Foreskin keratinocyte (primary cell): ENCODE measurements at places on chromosomes 6 and 20. TPM values are rescaled to one million over a fixed set of nuclear protein-coding genes. Genes with fewer than 3 reads are reported as not detected.
A peak's percentile ranks its signal among the peaks of the same experiment; 100 is the strongest.

DNA sequence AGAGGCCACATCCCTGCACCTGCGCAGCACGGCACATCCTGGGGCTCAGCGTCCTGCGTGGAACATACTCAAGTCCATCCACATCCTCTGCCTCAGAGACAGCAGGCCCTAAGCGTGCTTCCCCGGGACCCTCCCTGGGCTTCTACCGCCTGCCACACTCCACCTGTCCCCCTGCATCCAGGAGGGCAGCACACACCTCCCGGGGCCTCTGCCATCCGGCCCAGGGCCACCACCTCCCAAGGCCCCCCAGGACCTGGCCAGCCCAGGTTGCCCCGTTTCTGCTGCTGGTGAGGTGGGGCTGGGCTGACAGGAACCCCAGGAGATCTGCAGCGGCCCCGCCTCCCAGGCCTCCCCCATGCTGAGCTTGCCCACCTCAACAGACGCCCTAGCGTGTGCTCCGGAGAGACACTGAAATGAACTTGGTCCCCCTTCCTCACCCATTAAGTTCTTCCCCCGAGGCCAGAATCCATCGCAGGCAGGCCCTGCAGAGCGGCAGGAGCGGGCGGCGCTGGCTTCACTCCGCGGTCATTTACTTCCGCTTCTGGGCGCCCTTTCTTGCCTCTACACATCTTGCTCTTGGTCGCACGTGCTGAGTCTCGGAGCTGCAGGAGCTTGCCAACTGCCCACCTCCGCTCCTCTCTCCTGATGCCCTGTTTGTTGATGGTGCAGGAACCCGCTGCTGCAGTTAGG lies 235.3 kb downstream of the TAF4 start:
- no peak for DNase-seq

DNA sequence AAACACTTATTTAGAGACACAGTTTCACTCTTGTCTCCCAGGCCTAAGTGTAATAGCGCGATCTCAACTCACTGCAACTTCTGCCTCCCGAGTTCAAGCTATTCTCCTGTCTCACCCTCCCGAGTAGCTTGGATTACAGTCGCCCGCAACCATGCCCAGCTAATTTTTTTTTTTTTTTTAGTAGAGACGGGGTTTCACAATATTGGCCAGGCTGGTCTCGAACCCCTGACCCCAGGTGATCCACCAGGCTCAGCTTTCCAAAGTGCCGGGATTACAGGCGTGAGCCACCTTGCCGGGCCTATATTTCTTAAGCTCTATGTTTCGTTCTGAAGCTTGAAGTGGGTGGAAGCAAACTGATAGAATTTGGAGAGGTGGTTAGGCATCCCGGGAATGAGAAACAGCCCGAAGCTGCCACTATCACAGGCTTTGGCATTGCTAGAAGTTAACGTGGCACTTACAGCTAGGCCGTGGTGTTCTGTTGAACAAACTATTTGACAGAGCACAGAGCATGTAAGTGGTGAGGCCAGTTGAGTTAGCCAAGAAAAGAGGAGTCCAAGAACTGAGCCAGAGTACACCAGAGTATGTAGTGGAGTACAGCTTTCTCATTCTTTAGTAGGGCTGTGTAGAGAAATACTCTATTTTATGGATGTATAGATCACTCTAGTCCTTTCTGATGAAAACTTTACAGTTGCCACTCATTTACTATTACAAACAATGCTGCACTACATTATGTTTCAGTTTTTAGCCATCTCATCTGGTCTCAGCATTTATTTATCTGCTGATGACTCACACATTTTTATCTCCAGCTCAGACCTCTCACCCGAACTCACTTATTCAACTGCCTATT lies 62.0 kb upstream of the HFE start:
- DNase-seq = peak; percentile 73

DNA sequence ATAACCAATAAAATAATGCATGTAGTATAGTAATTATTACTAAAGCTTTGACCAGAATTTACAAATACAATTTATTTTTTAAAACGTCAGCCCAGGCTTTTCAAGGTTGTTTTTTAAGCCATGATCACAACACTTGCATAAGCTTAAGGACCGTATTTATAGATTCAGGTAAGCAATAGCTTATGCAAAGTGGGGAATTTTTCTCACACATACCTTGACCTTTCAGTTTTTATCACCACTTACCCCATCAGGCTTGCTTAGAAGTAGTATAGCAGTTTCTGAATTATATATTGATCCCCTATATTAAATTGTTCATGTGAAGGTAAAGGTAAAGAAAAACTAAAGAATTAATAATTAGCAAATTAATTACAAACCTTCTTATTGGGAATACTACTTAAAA lies 232.3 kb upstream of the FKBP1C start:
- DNase-seq = no peak

MATN4 gene
- total RNA-seq = 0.10 TPM in 1 of 2 replicates, not detected in the other

NEURL2 gene
- total RNA-seq = 1.1 and 1.2 TPM in 2 replicates

- DNase-seq = no peak
Observed at GRCh38 chr6:122361314-122361979, 38.0 kb upstream of the HSF2 start.

DNA sequence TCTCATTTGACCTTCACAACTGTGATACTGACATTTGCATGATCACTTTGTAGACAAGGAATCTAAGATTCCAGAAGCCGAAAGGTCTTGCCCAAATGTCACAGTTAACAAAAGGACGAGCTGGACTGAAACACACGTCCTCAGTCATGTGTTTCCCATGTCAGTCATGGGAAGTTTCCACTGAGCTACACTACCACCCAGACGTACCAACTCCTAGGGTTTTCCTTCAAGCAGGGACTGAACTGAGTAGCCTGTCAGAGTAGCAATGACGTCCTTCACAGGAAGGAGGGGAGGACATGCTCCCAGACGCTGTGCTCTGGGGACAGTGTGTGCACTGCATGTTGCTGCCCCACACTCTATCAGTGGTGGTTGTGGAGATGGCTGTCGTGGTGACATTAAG lies 215.8 kb upstream of the SMLR1 start:
- DNase-seq = no peak

SFTA2 gene
- total RNA-seq = not detected in 2 replicates

GRCh38 chr6:23875006-23875405 lies 251.0 kb upstream of the NRSN1 start:
- no peak for DNase-seq
